MCF 10A (cell line): ENCODE measurements at places on chromosomes 2 and 18. TPM values are rescaled to one million over a fixed set of nuclear protein-coding genes. Genes with fewer than 3 reads are reported as not detected.

DNA sequence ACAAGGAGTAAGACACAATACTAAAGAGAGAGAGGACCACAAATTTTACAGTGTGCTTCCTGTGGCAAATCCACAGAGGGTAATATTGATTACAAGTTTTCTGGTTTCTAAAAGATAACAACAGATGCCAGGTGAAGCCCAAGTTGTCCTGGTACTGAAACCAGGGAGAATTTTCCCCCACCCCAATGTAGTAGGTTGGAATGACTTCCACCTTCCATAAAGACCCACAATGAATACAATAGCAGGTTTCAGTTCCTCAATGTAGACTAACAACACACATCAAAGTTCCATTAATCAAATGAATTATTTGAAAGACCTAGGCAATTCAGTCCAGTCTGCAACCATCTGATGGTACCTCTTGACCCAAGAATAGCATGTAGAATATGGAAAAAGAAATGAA, 44.0 kb upstream of the TMEM247 start:
- peaks cover 31% of the 10 kb centered on the region for H3K4me1 ChIP-seq
- DNase-seq: no peak
- H3K27me3 ChIP-seq: no peaks in the 10 kb centered on the region
- no peaks in the 10 kb centered on the region for H3K36me3 ChIP-seq

GRCh38 chr18:43775591-43775990, 498.3 kb upstream of the SYT4 start:
- DNase-seq: no peak
- H3K27me3 ChIP-seq: no peaks in the 10 kb centered on the region
- H3K36me3 ChIP-seq: no peaks in the 10 kb centered on the region
- H3K27ac ChIP-seq: no peak overlapping the region

- no peak overlapping the region for H3K27ac ChIP-seq
- H3K36me3 ChIP-seq: peaks cover 9% of the 10 kb centered on the region
- no peaks in the 10 kb centered on the region for H3K4me1 ChIP-seq
- no peaks in the 10 kb centered on the region for H3K27me3 ChIP-seq
These were observed 4.2 kb upstream of the SIX2 start for GRCh38 chr2:45013229-45014015.

DNA sequence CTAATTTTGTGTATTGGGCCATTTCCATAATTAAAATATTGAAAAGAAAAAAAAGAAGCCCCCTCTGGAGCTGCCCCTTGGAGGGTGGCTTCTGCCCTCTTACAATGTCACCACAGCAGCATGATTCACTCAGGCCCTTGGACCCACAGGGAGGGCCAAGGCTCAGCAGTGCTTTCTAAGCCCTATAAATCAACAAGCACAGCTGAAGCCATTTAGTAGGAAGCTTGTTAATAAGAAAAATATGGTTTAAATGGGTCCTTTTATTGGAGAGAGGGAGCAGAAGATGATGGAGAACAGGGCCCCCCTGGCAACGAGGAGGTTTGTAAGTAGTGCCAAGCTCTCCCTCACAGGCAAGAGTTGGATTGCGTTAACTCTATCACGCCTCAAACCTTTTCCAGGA, 107.6 kb upstream of the FZD7 start:
- peaks cover 9% of the 10 kb centered on the region for H3K27me3 ChIP-seq
- no peaks in the 10 kb centered on the region for H3K36me3 ChIP-seq
- H3K27ac ChIP-seq: no peak overlapping the region

GRCh38 chr2:24515831-24516230, 24.8 kb downstream of the NCOA1 start:
- no peaks in the 10 kb centered on the region for H3K36me3 ChIP-seq
- no peak overlapping the region for H3K27ac ChIP-seq
- DNase-seq: no peak
- H3K4me1 ChIP-seq: peaks cover 9% of the 10 kb centered on the region
- no peaks in the 10 kb centered on the region for H3K27me3 ChIP-seq

DNA sequence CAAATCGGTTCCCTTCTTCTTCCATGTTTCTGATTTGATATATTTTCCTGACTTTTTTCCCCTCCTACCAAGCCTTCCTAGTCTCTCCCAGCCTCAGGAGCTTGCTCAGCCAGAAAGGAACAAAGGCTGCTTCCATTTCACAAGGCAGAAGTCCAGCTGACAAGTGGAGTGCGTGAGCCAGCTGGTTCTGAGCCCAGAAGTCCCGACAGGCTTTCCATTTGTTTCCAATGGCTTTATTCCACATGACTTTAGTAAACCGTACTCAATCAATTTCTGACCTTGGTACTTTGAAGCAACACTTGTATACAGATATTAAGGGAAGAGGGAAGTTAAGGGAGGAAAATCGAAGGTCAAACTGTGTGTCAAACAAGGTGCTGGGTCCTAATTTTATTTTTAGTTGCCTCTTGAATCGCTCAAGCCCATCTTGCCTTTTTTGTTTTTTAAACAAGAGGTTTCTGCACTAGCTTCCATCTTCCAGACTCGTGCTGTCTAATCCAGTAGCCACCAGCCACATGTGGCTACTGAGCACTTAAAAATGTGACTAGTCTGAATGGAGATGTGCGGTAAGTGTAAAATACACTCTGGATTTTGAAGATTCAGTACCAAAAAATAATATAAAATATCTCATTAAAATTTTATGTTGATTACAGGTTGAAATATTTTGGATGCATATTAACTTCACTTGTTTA, 36.2 kb downstream of the WIPF1 start:
- H3K4me1 ChIP-seq: peaks cover 7% of the 10 kb centered on the region
- H3K36me3 ChIP-seq: peaks cover 9% of the 10 kb centered on the region
- no peak overlapping the region for H3K4me3 ChIP-seq
- no peaks in the 10 kb centered on the region for H3K27me3 ChIP-seq
- no peak for DNase-seq

CFAP65 gene
- total RNA-seq: not detected in 2 replicates
